ENCODE measurements at places on chromosomes 11 and 22.
A peak's percentile ranks its signal among the peaks of the same experiment; 100 is the strongest.

DNA sequence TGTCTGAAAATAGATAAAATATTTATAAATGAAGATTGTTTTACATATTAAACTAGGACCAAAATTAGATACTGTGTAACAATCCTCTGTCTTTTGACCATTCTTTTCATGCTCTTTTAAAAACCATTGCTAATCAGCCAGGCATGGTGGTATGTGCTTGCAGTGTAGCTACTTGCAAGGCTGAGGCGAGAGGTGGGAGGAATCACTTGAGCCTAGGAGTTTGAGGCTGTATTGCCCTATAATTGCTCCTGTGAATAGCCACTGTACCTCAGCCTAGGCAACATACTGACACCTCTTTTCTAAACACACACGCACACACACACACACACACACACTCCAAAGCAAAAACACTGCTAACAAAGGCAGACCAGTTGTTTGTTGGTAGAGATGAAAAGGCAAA, 259.2 kb downstream of the JRKL start:
- no peak for DNase-seq

- no peak for DNase-seq
Observed at GRCh38 chr22:17942721-17943120, 81.6 kb downstream of the MICAL3 start.

DNA sequence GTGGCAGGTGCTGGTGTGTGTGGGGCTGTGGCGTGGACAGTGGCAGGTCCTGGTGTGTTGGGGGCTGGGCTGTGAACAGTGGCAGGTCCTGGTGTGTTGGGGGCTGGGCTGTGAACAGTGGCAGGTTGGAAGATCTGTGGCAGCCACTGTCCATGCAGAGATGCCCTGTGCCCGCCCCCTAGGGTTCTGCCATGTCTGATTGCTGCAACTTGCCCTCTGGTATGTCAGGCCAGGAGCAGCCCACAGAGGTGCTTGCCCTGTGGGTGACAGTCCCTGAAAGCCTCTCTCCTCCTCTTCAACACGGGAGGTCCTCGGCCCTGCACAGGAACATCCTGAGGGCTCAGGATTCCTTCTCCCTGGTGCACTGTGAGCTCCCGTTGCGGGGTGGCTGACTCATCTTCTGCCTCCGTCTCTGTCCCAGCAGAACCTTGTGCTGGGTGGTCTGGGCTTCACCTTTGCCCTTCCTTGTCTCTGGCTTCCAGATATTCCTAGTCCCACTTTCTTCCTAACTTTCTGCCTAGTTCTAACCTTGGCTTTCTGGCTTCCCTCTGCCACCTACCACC, 13.5 kb downstream of the OPCML start:
- DNase-seq, result no peak

- no peak for DNase-seq
Observed at GRCh38 chr22:41904450-41905410, 10.1 kb downstream of the SHISA8 start.

DNA sequence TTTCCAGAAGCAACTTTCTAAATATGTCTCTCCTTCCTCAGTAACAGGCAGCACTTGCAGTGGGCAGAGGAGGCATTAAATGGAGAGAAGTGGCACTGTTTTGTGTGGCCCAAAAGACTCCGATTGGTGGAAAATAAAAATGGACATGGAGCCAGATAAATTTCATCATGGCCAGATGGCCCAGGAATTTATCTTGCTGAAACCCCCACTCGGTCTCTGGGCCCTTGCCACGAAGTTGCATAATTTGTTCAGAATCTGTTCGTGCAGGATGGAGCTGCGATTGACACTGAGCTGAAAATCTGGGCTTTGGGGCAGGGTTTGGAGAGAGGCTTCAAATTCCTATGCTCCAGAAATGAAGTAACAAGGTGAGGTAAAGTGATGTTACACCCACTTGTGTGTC, 65.5 kb downstream of the C11orf91 start:
- peak; percentile 37 for DNase-seq

GRCh38 chr11:126864934-126865333, 135.6 kb downstream of the KIRREL3 start:
- DNase-seq, result no peak

DNA sequence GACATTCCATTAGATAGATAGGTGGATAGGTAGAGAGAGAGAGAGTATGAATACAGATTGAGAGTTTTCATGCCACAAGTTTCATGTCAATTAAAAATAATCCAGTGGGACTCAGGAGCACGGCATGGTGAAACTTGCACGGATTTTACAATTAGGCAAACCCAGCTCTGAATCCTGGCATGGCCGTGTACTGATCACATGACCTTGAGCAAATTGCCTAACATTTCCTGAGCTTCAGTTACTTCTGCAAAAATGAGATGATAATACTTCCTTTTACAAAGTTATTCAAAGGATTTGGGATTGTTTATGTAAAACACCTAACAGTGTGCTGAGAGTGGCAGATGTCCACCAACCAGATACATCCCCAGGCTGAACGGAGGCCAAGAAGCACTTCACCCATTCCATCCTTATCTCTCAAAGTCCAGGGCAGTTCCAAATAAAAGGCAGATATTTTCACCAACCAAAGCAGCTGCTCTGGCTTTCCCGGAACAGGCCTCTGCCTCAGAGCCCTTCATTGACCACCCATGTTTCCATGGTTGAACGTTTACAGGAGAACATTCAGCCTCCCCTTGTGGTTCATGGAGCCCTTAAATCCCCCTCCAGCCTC, 17.9 kb downstream of the APLNR start:
- no peak for DNase-seq

DNA sequence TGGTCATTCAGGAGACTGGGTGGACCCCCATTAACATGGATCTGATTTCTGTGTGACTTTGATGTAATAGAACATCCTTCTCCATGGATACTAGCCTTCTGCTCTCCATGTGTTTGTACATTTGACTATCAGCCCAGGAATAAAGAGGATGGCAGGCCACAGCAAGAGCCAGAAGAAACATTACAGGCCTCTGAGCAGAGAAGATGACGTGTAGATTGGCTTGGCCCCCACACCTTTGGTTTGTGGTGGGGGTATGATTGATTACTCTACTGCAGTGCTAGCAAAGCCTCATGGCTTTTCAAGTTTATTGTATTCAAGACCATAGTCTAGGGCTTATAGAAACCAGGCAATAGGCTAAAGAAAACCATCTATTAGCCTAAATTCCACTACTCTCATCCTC, 77.0 kb downstream of the GRAMD1B start:
- DNase-seq, result peak; percentile 16

GRCh38 chr11:35061516-35062440, 77.2 kb upstream of the CD44 start:
- DNase-seq, result no peak

DNA sequence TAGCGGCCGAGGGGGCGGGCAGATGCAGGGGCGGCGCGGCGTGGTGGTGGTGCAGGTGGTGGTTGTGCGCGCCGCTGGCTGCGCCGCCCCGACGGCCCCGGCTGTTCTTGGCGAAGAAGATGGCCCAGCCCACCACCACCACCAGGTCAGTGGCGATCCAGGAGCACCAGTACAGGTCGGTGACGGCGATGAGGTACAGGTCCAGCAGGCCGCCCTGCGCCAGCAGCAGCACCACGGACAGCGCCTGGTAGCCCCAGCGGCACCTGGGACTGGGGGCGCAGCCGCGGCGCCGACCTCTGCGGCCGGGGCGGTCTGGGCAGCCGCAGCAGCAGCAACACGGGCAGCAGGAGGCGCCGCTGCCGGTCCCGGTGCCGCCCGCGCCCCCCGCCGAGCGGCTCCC, 879 bp downstream of the TMEM121B start:
- DNase-seq, result peak; percentile 87

- no peak for DNase-seq
Observed at GRCh38 chr11:78465169-78465942, 47.7 kb upstream of the GAB2 start.

DNA sequence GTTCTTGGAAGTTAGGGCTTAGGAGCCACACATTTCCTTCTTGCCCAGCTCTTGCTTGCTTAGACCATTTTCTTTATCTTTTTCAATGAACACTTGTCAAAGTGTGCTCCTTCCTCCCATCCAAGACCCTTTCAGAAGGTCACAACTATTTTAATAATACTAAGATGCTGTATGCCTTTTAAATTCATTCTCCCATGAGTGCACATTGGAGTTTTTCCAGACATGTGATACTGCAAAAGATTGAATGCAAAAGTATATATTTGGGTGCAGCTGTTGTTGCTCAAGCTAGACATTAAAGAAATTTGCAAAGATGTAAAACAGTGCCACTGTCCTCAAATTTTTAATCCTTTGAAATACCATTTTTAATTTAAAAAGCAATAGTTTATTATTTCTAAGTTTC, 69.3 kb upstream of the TNRC6B start:
- DNase-seq, result no peak

GRCh38 chr11:19887842-19888241, 175.2 kb downstream of the NAV2 start:
- no peak for DNase-seq

Measured in astrocyte of the hippocampus (primary cell).